Renal cortical epithelial cell (primary cell): ENCODE measurements at places on chromosomes 2 and 18. TPM values are rescaled to one million over a fixed set of nuclear protein-coding genes. Genes with fewer than 3 reads are reported as not detected.

CRYGD gene
- not detected in 2 replicates for total RNA-seq

ARL5A gene
- total RNA-seq = 85.4 and 97.2 TPM in 2 replicates

FMNL2 gene
- 59.0 and 69.7 TPM in 2 replicates for total RNA-seq

NAT8 gene
- total RNA-seq = 0.69 and 14.4 TPM in 2 replicates

SCYGR6 gene
- not detected in 2 replicates for total RNA-seq

TTC32 gene
- total RNA-seq = 5.2 and 19.1 TPM in 2 replicates

EPC2 gene
- 11.1 and 37.9 TPM in 2 replicates for total RNA-seq
